HFFc6 (cell line): ENCODE measurements at places on chromosomes 5 and 9.

GRCh38 chr5:173565491-173566072, 50.9 kb downstream of the BOD1 start:
- peaks cover 13% of the 10 kb centered on the region for H3K4me1 ChIP-seq
- no peak overlapping the region for H3K27ac ChIP-seq
- H3K4me3 ChIP-seq = no peak overlapping the region
- peaks cover 25% of the 10 kb centered on the region for H3K27me3 ChIP-seq
- H3K36me3 ChIP-seq = peaks cover 26% of the 10 kb centered on the region
- DNase-seq = no peak

DNA sequence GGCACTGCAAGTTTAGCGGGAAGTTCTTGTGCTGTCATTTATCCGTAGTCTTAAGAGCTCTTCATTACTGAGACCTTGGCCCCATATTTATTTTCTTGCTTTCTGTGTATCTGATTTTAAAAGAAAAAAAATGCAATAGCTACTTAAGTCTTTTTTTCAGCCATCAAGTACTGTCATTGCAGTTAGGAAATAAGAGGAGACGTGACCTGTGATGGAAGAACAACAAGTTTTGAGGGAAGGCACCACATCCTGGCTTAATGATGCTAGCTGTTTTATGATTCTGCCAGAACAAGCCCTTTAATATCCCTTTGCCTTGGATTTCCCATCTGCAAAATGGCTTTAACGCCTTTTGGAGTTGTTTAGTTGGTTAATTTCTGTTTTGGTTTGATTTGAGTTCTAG, 3.8 kb downstream of the RGMB start:
- H3K27ac ChIP-seq = peak overlapping the region; percentile 99
- DNase-seq = no peak
- H3K4me1 ChIP-seq = peaks cover 66% of the 10 kb centered on the region
- H3K4me3 ChIP-seq = peak overlapping the region; percentile 100
- peaks cover 87% of the 10 kb centered on the region for H3K36me3 ChIP-seq

- H3K27ac ChIP-seq = peak overlapping the region; percentile 99
- peaks cover 2% of the 10 kb centered on the region for H3K27me3 ChIP-seq
- peaks cover 41% of the 10 kb centered on the region for H3K4me1 ChIP-seq
- DNase-seq = peak; percentile 65
- peaks cover 42% of the 10 kb centered on the region for H3K36me3 ChIP-seq
Observed at GRCh38 chr5:43121913-43122484, 1.3 kb downstream of the ZNF131 start.

GRCh38 chr5:120108586-120109248, 355.4 kb upstream of the PRR16 start:
- H3K27me3 ChIP-seq = no peaks in the 10 kb centered on the region
- no peaks in the 10 kb centered on the region for H3K36me3 ChIP-seq
- no peak overlapping the region for H3K4me3 ChIP-seq
- no peak overlapping the region for H3K27ac ChIP-seq

GRCh38 chr5:138245717-138246116, 28.7 kb downstream of the GFRA3 start:
- peaks cover 39% of the 10 kb centered on the region for H3K27me3 ChIP-seq
- H3K4me3 ChIP-seq = no peak overlapping the region
- H3K4me1 ChIP-seq = no peaks in the 10 kb centered on the region
- H3K27ac ChIP-seq = no peak overlapping the region

DNA sequence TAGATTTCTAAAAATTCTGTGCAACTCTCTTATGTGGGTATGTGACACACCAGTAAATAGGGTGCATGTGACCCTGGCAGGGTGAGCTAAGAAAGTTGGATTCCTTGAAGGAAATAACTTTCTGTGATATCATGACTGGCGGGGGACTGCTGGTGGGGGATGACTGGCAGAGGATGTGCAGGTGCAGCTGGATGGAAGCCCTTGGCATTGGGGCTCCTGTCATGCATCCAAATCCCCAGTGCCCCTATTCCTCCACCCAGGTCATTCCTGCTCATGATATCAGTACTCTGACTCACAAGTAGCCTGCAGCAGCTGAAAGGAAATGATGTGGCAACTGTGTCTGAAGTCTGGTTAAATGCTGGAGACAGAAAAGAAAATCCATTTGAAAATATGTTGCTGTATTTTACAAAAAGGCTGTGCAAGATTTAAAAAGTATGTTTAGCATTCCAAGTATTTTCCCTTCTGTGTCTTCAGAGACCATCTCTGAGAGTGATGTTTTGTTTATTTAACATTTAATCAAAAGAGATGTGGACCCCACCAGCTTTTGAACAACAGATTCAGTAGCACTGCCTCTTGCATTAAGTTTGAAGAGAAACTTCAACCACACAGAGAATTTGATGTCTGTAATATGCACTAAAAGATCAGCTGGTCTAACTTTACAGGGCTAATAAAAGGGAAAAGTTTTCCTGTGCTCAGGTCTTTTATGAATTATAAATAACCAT, 17.9 kb upstream of the ZSWIM6 start:
- H3K4me3 ChIP-seq = peak overlapping the region; percentile 44
- H3K36me3 ChIP-seq = no peaks in the 10 kb centered on the region
- peak overlapping the region; percentile 88 for H3K27ac ChIP-seq
- H3K27me3 ChIP-seq = no peaks in the 10 kb centered on the region
- DNase-seq = peak; percentile 83

DNA sequence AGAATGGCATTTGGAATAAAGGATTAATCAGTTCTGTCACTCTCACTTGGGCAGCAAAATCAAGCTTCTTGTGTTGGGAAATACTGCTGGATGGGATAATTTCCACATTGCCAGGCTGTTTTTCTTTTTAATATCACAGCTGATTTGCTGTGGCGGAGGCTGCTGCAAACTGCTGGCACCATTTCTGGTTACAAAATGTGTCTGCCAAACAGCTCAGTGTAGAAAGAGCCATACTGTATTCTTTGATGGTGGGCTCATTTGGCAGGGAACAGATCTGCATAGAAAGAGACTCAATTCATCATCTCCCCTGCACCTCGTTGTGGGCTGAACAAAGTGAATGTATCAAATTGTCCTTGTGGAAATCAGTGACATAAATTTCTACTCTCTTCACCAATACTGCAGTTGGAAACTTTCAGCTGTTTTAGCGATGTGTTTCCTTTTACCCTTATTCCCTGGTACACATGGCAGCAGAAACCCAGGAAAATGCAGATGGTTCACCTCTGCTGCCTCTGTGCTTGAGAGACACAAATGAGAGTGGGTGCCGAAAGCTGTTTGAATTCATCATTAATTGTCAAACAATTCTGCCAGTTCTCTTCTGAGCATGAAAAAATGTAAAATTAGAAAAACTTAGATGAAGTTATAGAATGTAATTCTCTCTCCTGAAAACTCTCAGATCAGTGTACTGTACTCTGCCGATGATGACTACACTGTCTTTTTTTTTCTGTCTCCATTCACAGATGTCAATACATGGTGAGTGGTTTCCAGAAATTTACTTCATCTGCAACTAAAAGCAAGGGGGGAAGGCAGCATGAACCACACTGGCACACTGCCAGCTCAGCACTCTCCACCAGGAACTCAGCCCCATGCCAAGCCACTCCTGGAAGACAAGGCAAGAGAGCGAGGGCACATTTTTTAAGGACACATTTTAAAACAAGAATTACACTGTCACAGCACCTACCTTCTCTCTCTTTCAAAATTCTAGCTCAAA, 75.0 kb downstream of the HMHB1 start:
- H3K27me3 ChIP-seq = no peaks in the 10 kb centered on the region; the same call in 1 of the 2 replicates
- DNase-seq = peak; percentile 16
- peak overlapping the region; percentile 15 for H3K4me3 ChIP-seq
- H3K4me1 ChIP-seq = peaks cover 52% of the 10 kb centered on the region
- H3K27ac ChIP-seq = peak overlapping the region; percentile 93

GRCh38 chr9:136886610-136887597, 588 bp downstream of the TRAF2 start:
- no peak for DNase-seq
- H3K4me1 ChIP-seq = peaks cover 18% of the 10 kb centered on the region
- H3K27me3 ChIP-seq = peaks cover 3% of the 10 kb centered on the region; the same call in 1 of the 2 replicates
- H3K4me3 ChIP-seq = peak overlapping the region; percentile 93

DNA sequence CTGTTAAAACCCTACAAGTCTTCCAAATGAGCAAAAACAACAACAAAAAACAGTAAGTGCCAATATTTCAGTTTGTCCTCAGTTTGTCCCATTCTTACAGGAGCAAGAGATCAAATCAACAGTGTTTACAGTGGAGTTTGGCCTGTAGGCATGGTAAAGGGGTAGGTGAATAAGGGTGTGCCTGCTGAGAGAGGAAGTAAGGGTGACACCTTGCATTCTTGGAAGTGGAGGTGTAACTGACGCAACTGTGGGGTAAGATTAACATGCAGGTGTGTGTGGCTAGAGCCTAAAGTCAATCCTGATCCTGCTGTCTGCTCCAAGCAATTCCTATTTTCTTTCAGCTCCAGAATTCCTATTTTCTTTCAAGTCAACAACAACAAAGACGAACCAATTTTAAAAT, 43.4 kb downstream of the PFDN1 start:
- no peak overlapping the region for H3K4me3 ChIP-seq
- H3K4me1 ChIP-seq = peaks cover 25% of the 10 kb centered on the region
- no peak overlapping the region for H3K27ac ChIP-seq
- DNase-seq = no peak

DNA sequence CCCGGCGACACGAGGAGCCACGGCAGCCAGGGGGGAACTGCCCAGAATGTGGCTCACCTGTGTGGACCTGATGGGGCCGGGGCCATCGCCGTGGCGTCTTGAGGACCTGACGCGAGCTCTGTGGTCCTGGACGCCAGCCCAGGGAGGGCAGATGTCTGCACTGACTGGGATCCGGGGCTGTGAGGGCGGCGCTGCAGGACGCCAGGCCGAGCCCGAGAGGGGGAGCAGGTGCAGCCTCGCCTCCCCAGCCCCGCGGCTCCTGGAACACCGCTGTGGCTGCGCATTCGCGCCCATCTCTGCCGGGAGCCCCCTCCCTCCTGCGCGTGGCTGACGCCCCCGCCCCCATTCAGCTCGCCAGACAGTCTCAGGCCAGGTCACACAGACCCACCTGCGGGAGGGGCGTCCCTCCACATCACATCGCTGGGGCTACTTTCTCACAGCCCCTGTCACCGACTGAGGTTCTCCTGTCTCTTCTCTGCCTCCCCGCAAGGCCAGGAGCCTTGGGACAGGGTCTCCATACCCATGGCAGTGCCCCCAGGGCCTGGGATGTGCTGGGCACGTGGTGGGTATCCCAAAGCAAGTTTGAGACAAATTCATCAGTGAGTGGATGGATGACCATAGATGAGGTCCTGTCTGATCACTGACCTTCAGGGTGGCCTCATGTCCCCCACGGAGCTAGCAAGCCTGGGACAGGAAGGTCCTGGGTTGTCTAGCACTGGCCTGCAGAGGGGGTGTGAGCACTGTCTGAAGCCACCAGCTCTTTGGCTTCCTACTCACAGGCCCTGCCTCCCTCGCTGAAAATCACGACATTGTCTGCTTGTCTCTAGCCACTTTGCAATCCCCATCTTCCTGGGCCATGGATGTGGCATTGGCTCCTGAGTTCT, 47.3 kb downstream of the RASGEF1C start:
- no peaks in the 10 kb centered on the region for H3K36me3 ChIP-seq
- DNase-seq = no peak
- H3K27me3 ChIP-seq = peaks cover 4% of the 10 kb centered on the region
- no peak overlapping the region for H3K4me3 ChIP-seq
- no peak overlapping the region for H3K27ac ChIP-seq

DNA sequence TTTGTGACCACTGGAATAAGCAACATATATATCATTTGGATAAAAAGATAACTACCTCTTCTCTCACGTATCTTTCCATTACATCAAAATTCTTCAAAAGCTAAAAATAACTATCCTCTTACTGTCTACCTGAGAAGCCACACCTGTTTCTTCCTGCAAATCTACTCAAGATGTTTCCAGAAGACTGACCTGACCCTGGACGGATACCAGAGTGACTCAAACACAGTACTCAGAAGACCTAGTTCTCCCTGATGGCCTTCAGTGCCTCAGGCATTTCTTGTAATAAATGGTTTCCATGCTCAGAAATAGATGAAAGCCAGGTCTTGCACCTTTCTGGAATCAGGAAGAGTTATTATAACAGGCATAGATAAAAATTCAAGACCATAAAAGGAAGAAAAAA, 245.9 kb upstream of the PIK3R1 start:
- DNase-seq = no peak
- H3K27ac ChIP-seq = no peak overlapping the region
- H3K36me3 ChIP-seq = no peaks in the 10 kb centered on the region
- H3K4me1 ChIP-seq = no peaks in the 10 kb centered on the region

- peaks cover 7% of the 10 kb centered on the region; the same call in 1 of the 2 replicates for H3K4me1 ChIP-seq
- no peak for DNase-seq
- no peak overlapping the region for H3K4me3 ChIP-seq
- H3K27ac ChIP-seq = no peak overlapping the region
- H3K36me3 ChIP-seq = peaks cover 33% of the 10 kb centered on the region
Observed at GRCh38 chr5:157802736-157803135, 56.2 kb downstream of the CLINT1 start.

- H3K4me1 ChIP-seq = no peaks in the 10 kb centered on the region
- no peak overlapping the region for H3K4me3 ChIP-seq
- no peak for DNase-seq
- no peaks in the 10 kb centered on the region for H3K36me3 ChIP-seq
Observed at GRCh38 chr9:133603135-133603927, 5.9 kb downstream of the FAM163B start.

DNA sequence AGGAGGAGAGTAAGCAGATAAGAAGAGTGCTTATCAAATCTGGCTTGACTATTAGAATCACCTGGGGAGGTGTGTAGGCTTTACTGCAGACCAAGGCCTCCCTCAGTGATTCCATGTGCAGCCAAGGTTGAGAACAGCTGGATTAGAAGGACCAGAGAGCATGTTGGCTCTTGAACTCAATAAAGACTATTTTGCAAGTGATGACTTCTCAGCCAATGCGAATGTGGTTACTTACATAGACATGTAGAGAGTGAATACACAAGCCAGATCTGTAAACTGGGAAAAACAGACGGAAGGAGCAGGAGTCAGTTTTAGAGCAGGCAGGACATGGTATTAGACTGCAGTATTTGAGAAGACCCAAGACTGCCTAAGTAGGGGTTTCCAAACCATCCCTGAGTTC, 48.5 kb downstream of the MAMDC2 start:
- no peaks in the 10 kb centered on the region; the same call in 1 of the 2 replicates for H3K36me3 ChIP-seq
- H3K27me3 ChIP-seq = peaks cover 3% of the 10 kb centered on the region; the same call in 1 of the 2 replicates
- no peak for DNase-seq

- peaks cover 46% of the 10 kb centered on the region for H3K4me1 ChIP-seq
- peak overlapping the region; percentile 88 for H3K27ac ChIP-seq
- peak overlapping the region; percentile 45 for H3K4me3 ChIP-seq
- peak; percentile 84 for DNase-seq
Observed at GRCh38 chr9:34254141-34254913, 74.7 kb downstream of the KIF24 start.

DNA sequence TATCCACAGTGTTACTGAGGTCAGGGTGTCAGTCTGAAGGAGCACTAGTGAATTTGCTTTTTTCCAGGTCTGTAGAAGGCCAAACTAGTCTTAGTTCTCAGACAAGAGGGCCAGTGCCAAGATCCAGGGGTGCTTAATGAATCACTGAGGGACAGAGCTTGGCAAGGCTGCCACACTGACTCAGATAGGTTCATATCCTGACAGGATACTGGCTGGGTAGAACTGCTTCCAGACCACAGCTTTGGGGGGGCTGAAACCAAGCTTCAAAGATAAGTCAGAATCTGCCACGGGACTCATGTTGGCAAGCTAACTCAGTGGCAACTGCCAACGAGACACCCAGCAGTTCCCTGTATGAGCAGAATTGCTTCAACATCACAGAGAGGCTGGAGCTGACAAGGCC, 1125.4 kb downstream of the EFNA5 start:
- H3K27me3 ChIP-seq = no peaks in the 10 kb centered on the region
- H3K4me1 ChIP-seq = no peaks in the 10 kb centered on the region

- H3K36me3 ChIP-seq = no peaks in the 10 kb centered on the region
- H3K27me3 ChIP-seq = peaks cover 4% of the 10 kb centered on the region; the same call in 1 of the 2 replicates
- H3K27ac ChIP-seq = no peak overlapping the region
- H3K4me3 ChIP-seq = no peak overlapping the region
- DNase-seq = peak; percentile 58
- peaks cover 14% of the 10 kb centered on the region for H3K4me1 ChIP-seq
Observed at GRCh38 chr5:172437445-172438318, 16.6 kb downstream of the SH3PXD2B start.
